ENCODE measurements at places on chromosomes 13 and 19.
A peak's percentile ranks its signal among the peaks of the same experiment; 100 is the strongest.

- DNase-seq, result peak; percentile 59
These were observed 87.7 kb downstream of the DOCK9 start for GRCh38 chr13:98890186-98890585.

GRCh38 chr19:33376423-33376822, 2.9 kb downstream of the CEBPG start:
- no peak for DNase-seq

GRCh38 chr19:50893047-50893736, 18.0 kb downstream of the KLK4 start:
- no peak for DNase-seq

- no peak for DNase-seq
These were observed 211.6 kb downstream of the SHISA2 start for GRCh38 chr13:25840261-25840660.

- DNase-seq, result no peak
These were observed 151.0 kb downstream of the DLEU7 start for GRCh38 chr13:50692396-50692915.

DNA sequence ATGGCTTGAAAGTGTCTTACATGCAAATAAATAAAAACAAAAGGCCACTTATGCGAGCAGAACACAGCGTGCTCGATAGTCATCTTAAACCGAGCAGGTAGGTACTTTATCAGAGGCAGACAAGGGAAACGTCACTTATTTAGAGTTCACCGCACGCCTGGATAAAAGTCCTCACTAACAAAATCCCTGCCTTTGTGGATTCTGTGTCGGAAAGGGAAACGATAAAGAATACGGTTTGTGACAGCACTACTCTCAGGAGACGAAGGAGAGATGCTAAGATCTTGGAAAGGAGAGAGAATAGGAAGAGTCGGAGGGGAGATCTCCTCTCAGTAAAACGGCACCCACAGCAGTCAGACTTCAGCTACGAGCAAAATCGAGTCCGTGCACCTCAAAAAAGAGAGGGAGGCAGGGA, 581 bp downstream of the RCBTB1 start:
- DNase-seq, result no peak

- DNase-seq, result no peak
These were observed 75.4 kb downstream of the PTPRS start for GRCh38 chr19:5265260-5265659.

- DNase-seq, result no peak
These were observed 67.1 kb downstream of the KDM4B start for GRCh38 chr19:5035793-5036697.

- DNase-seq, result no peak
These were observed 106.2 kb downstream of the SHISA2 start for GRCh38 chr13:25945596-25945995.

- DNase-seq, result no peak
These were observed 12.3 kb downstream of the GATAD2A start for GRCh38 chr19:19417628-19418245.

DNA sequence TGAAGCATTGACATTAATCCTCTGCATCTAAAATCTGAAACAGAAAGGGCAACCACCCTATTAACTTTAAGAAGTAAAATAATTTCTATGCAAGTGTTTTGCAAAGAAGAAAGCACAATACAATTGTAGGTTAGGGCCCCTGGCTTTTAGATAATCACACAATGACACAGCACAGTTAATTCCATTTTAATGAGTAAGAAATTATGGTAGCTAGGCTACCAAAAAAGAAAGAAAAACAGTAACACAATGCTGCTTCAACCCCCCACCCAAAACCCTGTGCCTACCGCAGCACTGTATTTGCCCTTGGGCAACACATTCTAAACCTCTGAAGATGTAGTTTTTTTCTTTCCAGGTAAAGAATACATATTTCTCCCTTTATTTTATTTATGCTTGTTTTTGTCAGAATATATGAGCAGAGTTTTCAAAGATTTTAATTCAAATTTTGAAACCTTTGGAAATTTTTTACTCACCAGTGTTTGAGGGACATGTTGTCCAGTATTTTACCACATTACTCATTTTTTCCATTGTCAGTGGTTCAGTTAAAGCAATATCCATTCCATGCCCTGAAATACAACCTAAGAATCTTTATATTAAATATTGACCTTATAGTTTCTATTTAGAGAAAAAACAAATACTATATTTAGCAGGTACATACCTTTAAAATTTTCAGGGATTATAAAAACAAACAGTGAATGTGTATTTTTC, 21.1 kb downstream of the SOHLH2 start:
- no peak for DNase-seq

DNA sequence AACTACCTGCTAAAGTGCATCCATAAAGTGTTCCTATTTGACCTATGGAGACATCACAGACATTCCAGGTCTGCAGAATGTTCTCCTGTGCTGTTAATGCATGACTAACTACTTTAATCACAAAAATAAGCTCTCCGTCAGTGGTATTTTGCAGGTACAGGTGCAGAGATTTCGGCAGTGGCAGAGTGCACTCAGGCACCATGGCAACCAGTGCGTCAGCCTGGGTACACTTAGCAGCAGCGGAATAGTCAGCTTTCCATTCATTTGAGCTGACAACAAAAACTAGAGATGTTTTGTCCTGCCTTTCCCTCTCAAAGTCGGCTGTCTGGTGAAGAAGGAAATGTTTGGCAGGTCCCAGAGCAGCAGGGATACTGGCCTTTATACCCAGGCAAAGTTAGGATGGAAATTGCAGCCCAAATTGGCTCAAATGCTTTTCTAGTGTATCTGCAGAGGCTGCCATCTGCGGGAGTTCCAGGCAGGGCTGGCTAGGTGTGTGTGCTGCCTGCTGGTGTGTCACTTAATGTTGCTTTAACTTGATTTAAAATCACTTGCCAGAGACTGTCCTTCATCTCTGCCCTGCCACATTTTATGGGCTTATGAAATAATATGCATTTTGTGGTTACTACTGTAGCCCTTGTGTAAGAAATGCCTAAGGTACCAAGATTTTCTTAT, 195.8 kb downstream of the RAP2A start:
- DNase-seq, result no peak

- DNase-seq, result no peak
These were observed 117.3 kb downstream of the RAB20 start for GRCh38 chr13:110444226-110444653.

- no peak for DNase-seq
These were observed 62.9 kb downstream of the GGACT start for GRCh38 chr13:100525453-100526317.

GRCh38 chr19:3110126-3110825, 16.1 kb downstream of the GNA11 start:
- DNase-seq, result no peak

- DNase-seq, result no peak
These were observed 43.8 kb downstream of the DCT start for GRCh38 chr13:94435604-94436226.

DNA sequence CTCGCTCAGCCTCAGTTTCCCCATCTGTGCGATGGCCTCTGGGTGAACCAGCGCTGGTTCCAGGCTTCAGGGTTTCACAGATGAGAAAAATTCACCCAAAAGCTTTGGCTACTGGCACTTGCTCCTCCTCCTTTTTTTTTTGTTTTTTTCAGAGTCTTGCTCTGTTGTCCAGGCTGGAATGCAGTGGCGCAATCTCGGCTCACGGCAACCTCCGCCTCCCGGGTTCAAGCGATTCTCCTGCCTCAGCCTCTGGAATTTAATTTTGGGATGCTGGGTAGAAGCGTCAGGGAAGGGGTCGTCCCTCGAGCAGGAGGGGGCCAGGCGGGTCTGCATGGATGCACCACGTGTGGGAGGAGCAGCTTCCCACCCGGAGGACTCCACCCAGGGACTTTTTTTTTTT, 7.0 kb downstream of the PRSS57 start:
- DNase-seq, result no peak

DNA sequence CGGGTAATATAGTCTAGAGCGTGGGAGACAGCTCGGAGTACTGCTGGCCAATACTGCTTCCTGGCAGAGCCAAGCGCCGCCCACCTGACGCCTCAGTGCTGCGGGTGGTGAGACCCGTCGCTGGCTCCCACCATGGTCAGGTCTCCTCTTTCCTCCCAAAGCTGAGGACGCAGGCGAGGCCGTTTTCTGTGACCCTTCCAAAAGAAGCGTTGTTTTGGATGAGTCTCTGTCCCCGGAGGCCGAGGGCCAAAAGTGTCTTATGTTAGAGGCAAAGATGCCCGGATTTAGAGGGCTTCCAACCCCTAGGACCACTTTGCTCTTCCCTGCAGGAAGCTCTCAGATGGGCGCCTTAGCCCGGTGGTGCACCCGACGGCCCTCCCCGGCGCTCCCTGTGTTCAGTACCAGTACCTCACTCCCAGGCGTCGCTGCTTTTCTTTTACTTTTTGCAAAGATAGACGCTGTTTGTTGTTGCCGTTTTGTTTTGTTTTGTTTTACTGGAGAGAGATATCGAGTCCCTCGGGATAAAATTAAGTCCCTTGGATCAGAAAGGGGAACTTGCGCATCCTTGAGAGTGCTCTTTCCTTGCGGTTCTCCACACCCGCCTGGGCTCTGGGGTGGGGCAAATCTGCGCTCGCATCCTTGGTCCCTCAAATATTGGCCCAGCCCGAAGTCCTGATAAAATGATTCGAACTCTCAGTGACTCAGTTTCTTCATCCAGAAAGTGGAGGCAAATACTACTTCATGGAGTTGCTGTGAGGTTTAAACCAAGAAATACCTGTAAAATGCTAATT, 7.0 kb downstream of the PDX1 start:
- no peak for DNase-seq

- DNase-seq, result peak; percentile 29
These were observed 808 bp downstream of the DNMT1 start for GRCh38 chr19:10193790-10194499.

All from activated naive CD4-positive, alpha-beta T cell treated with Interleukin-2 at 50 U/mL for 16 hours (primary cell).